Sigmoid colon (tissue), 7 donors: ENCODE measurements at places on chromosomes 6 and 20.

- no peaks in the 10 kb centered on the region for H3K27me3 ChIP-seq
- H3K4me3 ChIP-seq, result no peak overlapping the region
- peaks cover 7% of the 10 kb centered on the region for H3K36me3 ChIP-seq
- no peak overlapping the region for H3K27ac ChIP-seq
- DNase-seq, result no peak
- no peaks in the 10 kb centered on the region for H3K4me1 ChIP-seq
These were observed 460.3 kb downstream of the UTRN start for GRCh38 chr6:144745439-144745838.

DNA sequence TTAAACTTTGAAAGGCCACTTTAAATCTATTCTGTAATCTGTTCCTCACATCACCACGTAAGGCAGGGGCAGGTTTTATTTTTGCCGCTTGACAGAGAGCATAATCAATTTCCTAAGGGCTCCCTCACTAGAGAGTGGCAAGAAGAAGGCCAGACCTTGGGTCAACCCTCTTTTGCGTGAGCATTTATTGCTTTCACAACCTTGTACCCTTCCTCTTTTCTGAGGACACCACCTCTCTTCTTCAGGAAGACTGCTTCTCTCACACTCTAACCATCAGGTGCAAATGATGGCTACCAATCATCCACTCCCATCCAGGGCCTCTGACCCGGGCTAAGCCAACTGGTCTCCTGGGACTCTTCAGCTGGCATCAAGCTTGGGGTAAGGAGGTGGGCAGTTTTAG, 25.2 kb upstream of the QKI start:
- no peak for DNase-seq
- no peaks in the 10 kb centered on the region for H3K4me1 ChIP-seq
- H3K27me3 ChIP-seq, result no peaks in the 10 kb centered on the region
- H3K4me3 ChIP-seq, result no peak overlapping the region
- no peak overlapping the region for H3K27ac ChIP-seq

- H3K4me1 ChIP-seq, result no peaks in the 10 kb centered on the region
- no peak overlapping the region for H3K27ac ChIP-seq
- H3K36me3 ChIP-seq, result no peaks in the 10 kb centered on the region
- H3K4me3 ChIP-seq, result no peak overlapping the region
- DNase-seq, result no peak
- no peaks in the 10 kb centered on the region for H3K27me3 ChIP-seq
These were observed 54.2 kb downstream of the ARMC2 start for GRCh38 chr6:108902382-108902792.

- H3K4me3 ChIP-seq, result no peak overlapping the region
- DNase-seq, result no peak
- peaks cover 11% of the 10 kb centered on the region for H3K4me1 ChIP-seq
- H3K36me3 ChIP-seq, result peaks cover 28% of the 10 kb centered on the region
These were observed 3.5 kb downstream of the ARMC2 start for GRCh38 chr6:108851756-108852155.

DNA sequence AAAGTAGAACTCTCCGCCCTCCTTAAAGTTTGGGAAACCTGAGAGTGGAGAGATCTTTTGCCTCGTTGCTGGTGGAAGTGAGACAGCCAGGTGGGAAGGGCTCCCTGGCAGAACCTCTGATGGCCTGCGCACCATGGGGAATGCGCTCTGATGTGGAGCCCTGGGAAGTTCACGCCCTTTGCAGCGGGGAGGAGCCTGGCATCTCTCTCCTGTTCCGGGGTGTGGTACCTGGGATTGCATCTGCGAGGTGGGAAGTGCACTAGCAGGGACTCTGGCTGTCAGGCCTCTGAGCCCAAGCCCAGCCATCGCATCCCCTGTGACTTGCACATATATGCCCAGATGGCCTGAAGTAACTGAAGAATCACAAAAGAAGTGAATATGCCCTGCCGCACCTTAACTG, 159.8 kb downstream of the AKAP7 start:
- H3K27me3 ChIP-seq, result no peaks in the 10 kb centered on the region
- H3K4me1 ChIP-seq, result no peaks in the 10 kb centered on the region
- H3K27ac ChIP-seq, result no peak overlapping the region
- no peaks in the 10 kb centered on the region for H3K36me3 ChIP-seq
- no peak overlapping the region for H3K4me3 ChIP-seq
- DNase-seq, result no peak

DNA sequence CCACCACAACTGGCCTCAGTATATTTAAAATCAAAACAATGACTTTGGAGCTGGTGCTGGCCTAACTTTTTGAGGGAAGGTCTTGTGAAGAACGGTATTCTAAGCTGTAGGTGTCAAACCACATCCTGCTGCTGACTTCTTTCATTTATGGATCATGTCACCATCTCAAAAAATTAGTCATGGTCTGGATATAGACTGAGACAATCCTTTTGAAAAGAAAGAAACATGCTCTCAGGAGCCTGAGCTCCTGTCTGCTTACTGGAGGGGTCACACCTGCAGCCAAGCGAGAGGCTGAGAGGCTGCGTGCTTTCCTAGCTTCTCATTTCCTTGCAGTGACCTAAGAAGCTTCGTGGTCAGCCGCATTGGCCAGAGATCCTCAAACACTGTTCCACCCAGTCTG, 55.2 kb downstream of the TIAM2 start:
- no peak for DNase-seq
- no peaks in the 10 kb centered on the region for H3K27me3 ChIP-seq
- H3K27ac ChIP-seq, result no peak overlapping the region

DNA sequence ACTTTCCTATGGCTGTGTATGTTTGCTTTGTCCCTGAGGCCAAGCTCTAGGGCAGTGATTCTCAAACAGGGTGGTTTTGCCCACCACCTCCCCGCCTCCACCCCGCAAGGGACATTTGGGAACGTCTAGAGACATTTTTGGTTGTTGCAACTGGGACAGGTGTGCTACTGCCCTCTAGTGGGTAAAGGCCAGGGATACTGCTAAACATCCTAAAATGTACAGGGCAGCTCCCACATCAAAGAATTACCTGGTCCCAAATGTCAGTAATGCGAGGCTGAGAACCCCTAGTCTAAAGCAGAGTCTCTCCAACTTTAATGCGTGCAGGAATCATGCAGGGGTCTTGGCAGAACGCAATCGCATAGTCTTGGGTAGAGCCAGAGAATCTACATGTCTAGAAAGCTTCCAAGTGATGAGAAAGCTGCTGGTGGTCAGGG, 5.1 kb downstream of the KCNS1 start:
- DNase-seq, result no peak
- peaks cover 16% of the 10 kb centered on the region for H3K4me1 ChIP-seq
- H3K27ac ChIP-seq, result no peak overlapping the region
- H3K4me3 ChIP-seq, result no peak overlapping the region
- no peaks in the 10 kb centered on the region for H3K36me3 ChIP-seq

DNA sequence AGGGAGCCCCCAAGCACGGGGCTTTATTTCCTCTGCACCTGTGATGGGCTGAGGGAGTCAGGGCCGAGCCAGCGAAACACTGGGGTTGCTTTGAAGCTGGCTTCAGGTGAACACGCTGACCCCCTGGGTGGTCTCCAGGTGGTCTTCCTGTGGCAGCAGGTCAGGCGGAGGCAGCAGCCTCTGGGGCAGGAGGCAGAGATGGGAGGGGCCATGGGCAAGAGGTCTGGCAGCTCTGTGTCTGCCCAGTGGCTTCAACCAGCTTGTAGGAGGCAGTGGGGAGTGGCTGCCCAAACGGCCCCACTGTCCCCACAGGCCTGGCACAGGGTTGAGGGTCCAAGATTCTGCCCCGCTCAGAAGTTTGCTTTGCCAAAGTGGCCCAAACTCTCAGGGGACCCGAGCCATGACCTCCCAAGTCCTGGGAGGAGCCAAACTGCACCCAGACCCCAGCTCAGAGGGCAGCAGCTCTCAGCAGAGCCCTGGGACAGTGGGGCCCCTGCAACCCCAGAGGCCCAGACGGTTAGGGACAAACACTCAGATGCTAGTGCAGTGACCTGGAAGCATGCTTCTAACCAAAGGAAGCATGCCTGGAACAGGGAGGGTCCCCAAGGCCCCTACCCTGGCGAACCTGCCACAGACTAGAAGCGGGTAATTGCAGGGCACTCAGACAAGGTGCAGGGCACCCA, 15.3 kb downstream of the NTSR1 start:
- no peaks in the 10 kb centered on the region for H3K27me3 ChIP-seq
- H3K4me1 ChIP-seq, result peaks cover 69% of the 10 kb centered on the region
- H3K27ac ChIP-seq, result peak overlapping the region; percentile 80
- H3K36me3 ChIP-seq, result peaks cover 7% of the 10 kb centered on the region

GRCh38 chr6:117740605-117741004, 65.3 kb downstream of the NUS1 start:
- no peak overlapping the region for H3K4me3 ChIP-seq
- H3K27me3 ChIP-seq, result no peaks in the 10 kb centered on the region
- H3K27ac ChIP-seq, result no peak overlapping the region
- H3K36me3 ChIP-seq, result no peaks in the 10 kb centered on the region
- DNase-seq, result no peak
- no peaks in the 10 kb centered on the region for H3K4me1 ChIP-seq

- H3K27me3 ChIP-seq, result no peaks in the 10 kb centered on the region
- DNase-seq, result no peak
- no peak overlapping the region for H3K4me3 ChIP-seq
- H3K36me3 ChIP-seq, result no peaks in the 10 kb centered on the region
These were observed 365.1 kb downstream of the ZFAND3 start for GRCh38 chr6:38184585-38185080.

- peaks cover 13% of the 10 kb centered on the region for H3K4me1 ChIP-seq
- DNase-seq, result no peak
- no peaks in the 10 kb centered on the region for H3K27me3 ChIP-seq
- H3K27ac ChIP-seq, result no peak overlapping the region
These were observed 16.7 kb downstream of the DYNLT1 start for GRCh38 chr6:158627940-158628211.

GRCh38 chr6:83436674-83437073, 5.8 kb upstream of the ME1 start:
- peaks cover 4% of the 10 kb centered on the region for H3K4me1 ChIP-seq
- DNase-seq, result no peak
- no peaks in the 10 kb centered on the region for H3K27me3 ChIP-seq
- no peak overlapping the region for H3K4me3 ChIP-seq

DNA sequence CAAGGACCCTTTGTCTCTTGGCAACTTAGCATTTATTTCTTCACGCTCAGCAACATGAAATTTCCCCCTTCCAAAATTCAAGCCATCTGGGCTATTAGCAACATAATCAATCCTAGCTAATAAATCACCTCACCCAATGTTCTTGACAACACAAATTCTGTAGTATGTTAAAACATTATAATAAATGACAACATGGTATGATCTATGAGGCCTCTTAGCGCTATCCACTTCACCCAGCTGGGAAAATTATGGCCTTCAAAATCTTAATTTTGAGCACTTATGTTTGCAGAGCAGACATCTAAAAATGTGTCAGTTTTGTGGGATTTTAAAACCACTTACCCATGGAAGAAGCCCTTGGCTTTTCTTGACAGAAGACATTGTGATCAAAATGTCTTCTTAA, 181.9 kb downstream of the HDGFL1 start:
- no peak overlapping the region for H3K4me3 ChIP-seq
- no peaks in the 10 kb centered on the region for H3K4me1 ChIP-seq
- no peaks in the 10 kb centered on the region for H3K27me3 ChIP-seq
- no peaks in the 10 kb centered on the region for H3K36me3 ChIP-seq

- H3K36me3 ChIP-seq, result peaks cover 33% of the 10 kb centered on the region
- no peaks in the 10 kb centered on the region for H3K27me3 ChIP-seq
- DNase-seq, result no peak
- no peak overlapping the region for H3K27ac ChIP-seq
These were observed 44.9 kb downstream of the ITCH start for GRCh38 chr20:34407962-34408474.

GRCh38 chr6:163548624-163549023, 134.1 kb downstream of the QKI start:
- no peak overlapping the region for H3K4me3 ChIP-seq
- H3K4me1 ChIP-seq, result peaks cover 19% of the 10 kb centered on the region
- no peak for DNase-seq
- H3K27ac ChIP-seq, result no peak overlapping the region

- no peaks in the 10 kb centered on the region for H3K36me3 ChIP-seq
- no peak overlapping the region for H3K4me3 ChIP-seq
- no peaks in the 10 kb centered on the region for H3K27me3 ChIP-seq
- H3K4me1 ChIP-seq, result no peaks in the 10 kb centered on the region
- DNase-seq, result no peak
- H3K27ac ChIP-seq, result no peak overlapping the region
These were observed 24.7 kb upstream of the LRFN2 start for GRCh38 chr6:40611912-40612311.

GRCh38 chr6:136846046-136846445, 23.7 kb downstream of the PEX7 start:
- no peak overlapping the region for H3K27ac ChIP-seq
- peaks cover 7% of the 10 kb centered on the region for H3K4me1 ChIP-seq
- no peak for DNase-seq

DNA sequence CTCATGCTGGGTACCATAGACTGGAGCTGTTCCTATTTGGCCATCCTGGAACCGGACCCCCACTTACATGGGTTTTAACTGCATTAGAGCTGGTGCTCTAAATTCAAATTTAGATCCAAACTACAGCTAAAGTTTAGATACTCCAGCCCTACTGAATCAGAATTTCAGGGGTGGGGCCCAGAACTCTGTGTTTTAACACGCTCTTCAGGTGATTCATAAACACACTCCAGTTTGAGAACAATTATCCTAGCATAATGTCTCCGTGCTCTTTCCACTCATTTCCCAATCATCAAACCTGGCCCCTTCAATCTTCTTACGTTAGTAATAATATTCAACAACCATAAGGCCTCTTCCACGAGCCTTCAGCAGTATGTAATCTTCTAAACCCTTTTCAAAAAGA, 15.3 kb downstream of the TRPC4AP start:
- DNase-seq, result no peak
- H3K27me3 ChIP-seq, result no peaks in the 10 kb centered on the region
- H3K4me3 ChIP-seq, result no peak overlapping the region
- H3K27ac ChIP-seq, result no peak overlapping the region
- H3K4me1 ChIP-seq, result peaks cover 20% of the 10 kb centered on the region

GRCh38 chr20:22460231-22460630, 124.1 kb downstream of the FOXA2 start:
- H3K27ac ChIP-seq, result no peak overlapping the region
- no peaks in the 10 kb centered on the region for H3K36me3 ChIP-seq
- H3K27me3 ChIP-seq, result peaks cover 9% of the 10 kb centered on the region
- H3K4me1 ChIP-seq, result no peaks in the 10 kb centered on the region
- H3K4me3 ChIP-seq, result no peak overlapping the region

- no peaks in the 10 kb centered on the region for H3K4me1 ChIP-seq
- no peak overlapping the region for H3K4me3 ChIP-seq
- H3K27me3 ChIP-seq, result no peaks in the 10 kb centered on the region
- no peak for DNase-seq
These were observed 83.8 kb upstream of the SUPT3H start for GRCh38 chr6:45461486-45461885.

GRCh38 chr20:57092900-57093530, 173.4 kb downstream of the BMP7 start:
- H3K27me3 ChIP-seq, result no peaks in the 10 kb centered on the region
- no peaks in the 10 kb centered on the region for H3K4me1 ChIP-seq
- no peak for DNase-seq
- H3K36me3 ChIP-seq, result no peaks in the 10 kb centered on the region

DNA sequence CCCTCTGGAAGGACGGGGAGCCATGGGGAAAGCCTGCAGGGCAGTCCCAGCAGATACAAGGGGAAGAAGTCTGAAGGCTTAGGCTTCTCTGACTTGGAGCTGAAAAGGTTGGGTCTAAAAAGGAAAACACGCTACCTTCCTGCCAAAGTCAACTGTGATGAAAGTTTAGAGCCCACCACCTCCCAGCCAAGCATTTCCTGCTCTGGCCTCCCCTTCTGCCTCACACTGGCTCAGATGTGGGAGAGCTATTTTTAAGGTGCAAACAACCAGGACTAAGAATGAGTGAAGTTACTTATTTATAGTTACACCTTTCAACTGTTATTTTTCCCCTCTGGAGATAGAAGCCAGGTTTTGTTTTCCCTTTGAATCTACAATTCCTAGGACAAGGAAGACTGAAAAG, 21.2 kb downstream of the NEDD9 start:
- no peak overlapping the region for H3K4me3 ChIP-seq
- H3K27me3 ChIP-seq, result no peaks in the 10 kb centered on the region
- no peaks in the 10 kb centered on the region for H3K4me1 ChIP-seq
- peak overlapping the region; percentile 81 for H3K27ac ChIP-seq
- no peak for DNase-seq
